ENCODE measurements at places on chromosomes 3 and 15.

DNA sequence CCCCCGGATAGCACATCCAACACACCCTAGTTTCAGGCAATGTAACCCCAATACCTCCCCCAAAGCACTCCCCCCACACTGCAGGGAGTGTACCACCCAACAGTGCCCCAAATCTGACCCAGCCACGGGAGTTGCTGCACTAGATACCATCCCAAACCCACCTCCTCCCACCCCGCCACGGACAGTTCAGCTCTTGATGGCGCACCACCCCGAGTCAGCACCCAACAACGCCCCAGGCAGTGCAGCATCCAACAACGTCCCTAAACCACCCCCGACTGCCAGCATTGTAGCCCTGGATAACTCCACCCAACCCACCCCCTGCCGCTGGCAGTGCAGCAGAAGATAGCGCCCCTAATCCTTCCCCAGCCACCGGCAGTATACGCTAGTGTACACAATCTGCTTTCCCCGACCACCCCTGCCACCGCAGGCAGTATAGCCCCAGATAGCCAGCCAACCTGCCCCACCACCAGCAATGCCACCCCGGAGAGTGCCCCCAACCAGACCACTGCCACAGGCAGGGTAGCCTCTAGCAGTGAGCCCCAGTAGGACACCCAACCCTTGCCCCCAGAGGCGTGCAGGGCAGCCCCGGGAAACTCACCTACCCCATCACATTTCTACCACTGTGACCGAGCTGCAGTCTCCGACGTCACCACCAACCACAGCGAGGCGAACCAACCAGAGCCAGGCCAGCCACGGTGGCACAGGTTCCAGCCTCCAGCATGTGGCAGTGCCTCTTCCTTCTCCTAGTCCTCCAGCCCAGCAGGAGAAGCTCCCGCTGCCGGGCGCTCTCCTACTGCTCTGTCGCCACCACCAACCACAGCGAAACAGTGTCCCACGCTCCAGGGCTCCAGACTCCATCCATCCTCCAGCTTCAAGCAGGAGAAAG lies 178.1 kb downstream of the POTEB3 start:
- no peak for DNase-seq

GRCh38 chr3:19816631-19817030 lies 117.4 kb downstream of the EFHB start:
- DNase-seq, result no peak

DNA sequence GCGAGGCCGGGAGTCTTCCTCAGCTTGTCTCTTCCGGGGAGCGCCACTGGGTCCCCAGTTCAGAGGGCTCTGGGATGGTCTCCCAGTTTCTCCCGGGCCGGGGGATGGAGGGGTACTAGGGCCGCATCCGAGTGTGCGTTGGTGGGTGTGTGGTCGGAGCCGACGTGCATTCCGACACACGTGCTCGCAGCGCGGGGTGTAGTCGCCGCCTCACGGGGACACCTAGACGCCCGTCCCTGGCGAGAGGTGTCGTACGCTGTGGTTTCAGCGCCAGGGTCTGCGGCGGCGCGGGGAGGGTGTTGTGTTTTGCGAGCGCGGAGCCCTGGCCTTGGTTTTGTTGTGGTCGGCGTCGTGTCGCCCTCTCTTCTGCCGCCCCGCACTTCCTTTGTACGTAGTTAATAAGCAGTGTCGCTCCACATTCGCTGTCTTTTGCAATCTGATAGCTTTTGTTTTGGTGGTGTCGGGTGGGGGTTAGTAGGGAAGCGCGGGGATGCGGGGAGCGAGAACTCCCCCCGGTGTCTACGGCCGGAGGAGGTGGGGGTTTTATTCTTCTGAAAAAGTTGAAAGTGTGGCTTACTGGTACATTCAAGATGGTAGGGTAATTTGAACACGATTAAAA lies 2.2 kb downstream of the IGF1R start:
- peak; percentile 93 for DNase-seq

DNA sequence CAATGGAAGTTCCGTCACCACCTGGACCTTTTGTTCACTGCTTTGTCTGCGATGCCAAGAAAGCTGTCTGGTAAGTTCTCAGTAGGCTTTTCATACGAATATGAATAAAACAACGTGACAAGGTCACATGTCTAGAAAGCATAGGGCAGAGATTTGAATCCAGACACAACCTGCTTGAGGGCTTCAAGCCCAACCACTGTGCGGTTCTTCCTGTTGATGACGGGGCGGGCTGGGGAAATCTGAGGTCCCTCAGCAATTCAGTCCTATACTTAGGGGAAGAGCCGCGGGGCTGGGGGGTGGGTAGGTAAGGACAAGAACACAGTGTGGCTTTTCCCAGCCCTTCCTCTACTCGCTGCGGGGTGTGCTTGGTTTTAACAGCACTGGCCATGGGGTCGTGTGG lies 32.4 kb upstream of the SMAD3 start:
- no peak for DNase-seq

DNA sequence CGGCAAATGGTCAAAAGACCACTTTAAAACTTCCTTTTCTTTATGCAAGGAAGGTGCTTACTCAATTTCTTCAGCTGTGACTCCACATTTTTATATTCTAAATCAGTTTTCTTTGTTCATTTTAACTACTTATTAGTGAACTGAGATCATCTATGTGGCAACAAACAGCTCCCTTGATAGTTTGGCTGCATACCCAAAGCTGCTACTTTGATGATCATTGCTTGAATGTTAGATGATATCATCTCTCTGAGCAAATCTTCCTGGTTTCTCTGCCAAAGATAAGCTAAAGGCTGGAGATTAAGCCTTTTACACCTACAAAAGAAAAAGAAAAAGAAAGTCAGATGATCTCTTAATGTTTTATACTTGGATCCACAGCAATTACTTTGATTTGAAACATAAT lies 95.5 kb downstream of the DPH6 start:
- DNase-seq, result no peak

DNA sequence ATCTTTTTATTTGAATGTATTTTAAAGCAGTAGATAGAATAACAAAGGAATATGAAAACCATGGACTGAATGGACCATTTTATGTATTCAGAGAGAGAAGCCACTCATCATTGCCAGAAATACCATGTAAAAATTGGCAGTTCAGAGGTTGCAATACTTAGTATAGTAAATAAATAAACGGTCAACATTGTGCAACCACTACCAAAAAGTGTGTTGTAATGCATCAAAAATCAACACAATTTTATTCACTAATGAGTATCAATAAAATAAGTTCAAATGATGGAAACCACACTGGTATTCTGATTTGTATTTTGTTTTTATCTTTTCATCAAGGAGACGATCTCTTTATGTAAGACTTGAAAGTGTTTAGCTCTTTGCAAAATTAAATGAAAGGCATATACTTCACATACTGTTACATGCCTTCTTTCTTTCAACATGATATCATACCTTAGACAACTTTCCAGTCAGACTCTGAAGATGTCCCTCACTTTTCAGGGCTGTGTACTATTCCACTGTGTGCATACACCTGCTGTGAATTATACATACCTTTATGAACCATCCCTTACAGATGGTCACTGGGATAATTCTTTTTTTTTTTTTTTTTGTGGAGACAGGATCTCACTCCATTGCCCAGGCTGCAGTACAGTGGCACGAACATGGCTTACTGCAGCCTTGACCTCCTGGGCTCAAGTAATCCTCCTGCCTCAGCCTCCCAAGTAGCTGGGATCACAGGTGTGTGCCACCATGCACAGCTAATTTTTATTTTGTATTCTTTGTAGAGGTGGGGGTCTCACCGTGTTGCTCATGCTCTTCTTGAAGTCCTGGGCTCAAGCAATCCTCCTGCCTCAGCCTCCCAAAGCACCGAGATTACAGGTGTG lies 40.3 kb downstream of the CCK start:
- no peak for DNase-seq

DNA sequence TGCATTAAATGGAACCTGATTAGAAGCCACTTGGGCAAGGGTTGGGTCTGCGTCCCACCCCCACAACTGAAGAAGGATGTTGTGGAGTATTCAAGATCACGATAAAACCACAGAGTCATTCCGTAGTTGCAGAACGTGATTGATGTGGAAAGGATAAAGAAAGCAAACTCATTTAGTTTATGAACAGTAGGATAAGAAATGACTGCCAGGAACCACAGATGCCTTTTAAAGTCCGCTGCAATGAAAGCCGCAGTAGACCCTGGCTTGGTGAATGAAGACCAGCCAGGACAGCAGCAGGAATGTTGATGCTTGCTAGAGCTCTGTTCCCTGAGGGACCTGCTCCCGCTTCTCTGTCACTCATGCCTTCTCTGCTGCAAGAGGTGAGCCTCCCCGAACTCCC lies 111.5 kb downstream of the GABRG3 start:
- DNase-seq, result no peak

- no peak for DNase-seq
Observed at GRCh38 chr15:68205954-68206539, 915 bp upstream of the CALML4 start.

- no peak for DNase-seq
Observed at GRCh38 chr3:63479661-63480035, 172.8 kb upstream of the SNTN start.

GRCh38 chr3:60514866-60515265 lies 736.4 kb downstream of the FHIT start:
- no peak for DNase-seq

DNA sequence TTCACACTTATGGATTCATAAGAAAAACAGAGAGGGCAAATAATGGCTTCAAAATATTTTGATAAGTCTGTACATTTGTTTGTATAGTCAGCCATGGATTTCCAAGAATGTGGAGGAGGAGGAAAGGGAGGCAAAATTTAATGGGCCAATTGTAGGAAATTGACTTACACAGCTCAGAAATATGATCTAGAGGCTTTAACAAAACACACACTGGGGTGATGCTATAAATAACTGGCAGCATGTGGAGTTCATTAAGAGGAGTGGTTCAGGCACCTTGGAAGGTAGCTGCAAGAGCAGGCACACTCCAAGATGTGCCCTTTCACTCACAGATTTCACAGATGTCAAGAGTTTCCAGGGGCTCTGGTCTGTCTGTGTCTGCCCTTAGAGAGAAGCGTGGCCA lies 193.4 kb upstream of the RASGRP1 start:
- no peak for DNase-seq

DNA sequence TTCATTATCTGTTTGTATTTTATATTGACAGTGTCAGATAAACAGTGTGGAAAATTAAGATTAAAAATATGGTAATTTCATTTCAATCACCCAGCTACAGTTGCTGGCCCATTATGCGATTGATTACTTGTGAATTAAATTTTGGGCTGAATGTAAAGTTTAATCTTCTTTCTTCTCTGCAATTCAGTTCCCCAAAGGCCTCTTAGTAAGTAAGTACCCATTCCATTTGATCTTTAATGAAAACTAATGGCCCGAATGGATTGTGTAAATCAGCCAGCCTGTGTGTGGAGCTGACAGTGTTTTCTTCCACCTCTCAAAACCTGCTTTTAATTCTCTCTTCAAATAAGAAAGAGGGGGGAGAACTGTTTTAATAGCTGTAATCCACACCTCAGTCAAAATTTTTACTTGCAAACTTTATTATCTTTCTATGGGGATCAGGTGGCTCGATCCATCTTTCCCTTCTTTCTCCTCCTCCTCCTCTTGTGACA lies 307.1 kb downstream of the IL20RB start:
- DNase-seq, result no peak

- DNase-seq, result no peak
Observed at GRCh38 chr3:147343926-147344325, 62.4 kb downstream of the ZIC4 start.

DNA sequence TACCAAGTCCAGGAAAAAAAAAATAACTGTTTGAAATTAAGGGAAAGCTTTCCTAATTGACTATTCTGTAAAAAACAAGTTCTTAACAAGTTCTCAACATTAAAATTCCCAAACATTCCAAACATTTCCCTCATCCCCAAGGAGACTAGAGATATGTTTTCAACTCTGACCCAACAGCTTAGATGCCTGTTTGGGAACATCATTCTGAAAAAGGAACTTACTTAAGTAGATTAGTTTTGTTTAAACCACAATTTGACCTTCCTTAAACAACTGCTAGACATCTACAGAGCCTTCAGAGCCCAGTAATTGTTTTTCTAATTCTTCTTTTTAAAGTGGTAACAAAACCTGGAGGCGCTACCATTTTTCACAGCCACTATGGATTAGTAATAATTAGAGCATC lies 12.8 kb downstream of the UBR1 start:
- DNase-seq, result no peak

- DNase-seq, result no peak
Observed at GRCh38 chr15:69789648-69790393, 307.9 kb downstream of the TLE3 start.

- DNase-seq, result no peak
Observed at GRCh38 chr3:150697646-150698045, 6.1 kb downstream of the ERICH6 start.

- DNase-seq, result no peak
Observed at GRCh38 chr15:49831206-49831965, 210.5 kb downstream of the DTWD1 start.

- no peak for DNase-seq
Observed at GRCh38 chr3:194300936-194301335, 50.2 kb downstream of the CPN2 start.

DNA sequence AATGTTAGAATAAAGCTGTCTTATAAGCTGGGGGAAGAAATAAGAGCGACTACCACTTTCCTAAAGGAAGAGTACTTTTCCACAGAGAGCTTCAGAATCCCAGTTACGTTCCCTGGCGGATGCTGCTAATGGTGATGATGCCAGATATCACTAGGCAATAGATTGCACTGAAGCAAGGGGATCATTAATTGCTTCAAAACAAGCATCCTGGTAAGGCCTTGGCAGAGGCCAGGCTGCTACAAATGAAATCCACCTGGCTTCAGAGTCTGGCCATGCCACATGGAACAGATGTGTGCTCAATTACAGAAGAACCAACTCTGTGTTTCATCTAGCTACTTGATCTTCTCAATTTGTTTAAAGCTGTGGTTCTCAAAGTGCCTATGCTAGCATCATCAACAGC lies 129.2 kb upstream of the IL12A start:
- DNase-seq, result no peak
